ENCODE measurements at places on chromosomes 13 and 19. TPM values are rescaled to one million over a fixed set of nuclear protein-coding genes. Genes with fewer than 3 reads are reported as not detected.

DNA sequence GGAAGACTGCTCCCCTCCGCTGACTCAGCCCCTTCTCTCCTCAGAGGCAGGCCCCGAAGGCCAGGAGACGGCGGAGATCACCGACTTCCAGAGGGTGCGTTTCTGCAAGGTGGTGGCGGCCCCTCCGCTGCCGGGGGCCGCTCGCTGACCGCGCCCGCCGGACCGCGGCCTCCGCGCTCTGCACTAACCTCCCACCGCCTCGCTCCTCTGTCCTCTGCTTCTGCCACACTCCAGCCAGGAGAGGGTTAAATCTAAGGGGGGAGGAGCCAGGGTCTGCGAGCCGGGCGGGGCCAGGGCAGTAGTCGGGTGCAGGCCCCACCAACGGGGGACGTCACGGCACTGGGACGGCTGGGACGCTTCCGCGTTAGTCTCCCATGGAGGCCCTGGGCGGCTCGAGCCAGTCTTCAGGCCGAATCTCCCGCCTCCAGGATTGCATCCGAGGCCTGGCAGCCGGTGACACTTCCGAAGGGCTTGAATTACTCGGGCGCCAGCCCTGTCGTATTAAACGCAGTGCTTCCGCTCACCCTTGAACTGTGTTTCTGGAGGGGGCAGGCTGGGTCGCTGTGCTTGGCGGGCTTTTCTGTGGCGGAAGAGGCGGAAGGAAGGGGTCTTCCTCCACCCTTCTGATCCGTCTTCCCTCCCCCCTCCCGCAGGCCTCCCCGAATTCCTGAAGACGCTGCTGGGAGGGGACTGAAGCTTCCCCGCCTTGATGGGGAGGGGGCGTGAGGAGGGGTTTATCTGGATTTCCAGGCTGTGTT is 1.2 kb upstream of the INAFM1 start:
- peak; percentile 92 for DNase-seq

DNA sequence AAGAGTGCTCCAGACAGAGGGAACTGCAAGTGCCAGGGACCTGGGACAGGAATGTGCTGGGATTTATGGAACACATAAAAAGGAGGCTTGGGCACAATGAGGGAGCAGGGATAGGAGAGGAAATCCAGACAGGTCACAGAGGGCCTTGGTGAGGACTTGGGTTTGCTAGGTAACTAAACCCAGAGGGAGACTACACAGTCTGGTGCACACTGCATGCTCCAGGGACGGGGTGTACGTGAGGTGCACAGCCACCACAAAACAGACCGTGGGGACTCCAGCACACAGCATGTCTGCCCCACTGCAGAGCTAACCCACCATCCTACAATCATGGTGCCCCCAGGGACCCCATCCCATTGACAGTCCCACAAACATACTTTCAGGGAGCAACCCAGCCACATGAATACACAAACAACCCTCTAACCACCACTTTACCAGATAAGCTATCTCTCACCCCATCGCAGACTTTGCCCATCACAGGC is 5.5 kb upstream of the ZFP36 start:
- DNase-seq = no peak

GRCh38 chr19:33134571-33135041 is 2.7 kb downstream of the WDR88 start:
- no peak for DNase-seq

DNA sequence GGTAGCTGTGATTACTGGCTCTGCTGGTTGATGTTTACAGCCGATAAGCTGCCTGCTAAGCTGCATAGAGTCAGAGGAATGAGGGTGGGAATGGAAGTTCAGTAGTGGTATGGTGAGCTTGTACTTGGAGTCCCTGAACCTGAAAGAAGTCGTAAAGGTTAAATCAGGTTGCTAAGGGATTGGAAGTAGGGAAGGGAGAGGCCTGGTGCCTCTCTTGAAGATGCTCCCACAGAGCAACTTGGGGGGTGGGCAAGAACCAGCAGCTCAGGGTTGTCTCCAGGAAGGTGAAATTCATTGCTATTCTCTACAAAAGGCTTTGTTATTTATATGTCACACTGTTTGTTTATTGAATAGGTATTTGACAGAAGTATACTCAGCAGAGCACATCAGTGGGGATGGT is 73.8 kb upstream of the OLFM4 start:
- no peak for DNase-seq

GRCh38 chr13:33008946-33009722 is 7.1 kb upstream of the KL start:
- no peak for DNase-seq

GRCh38 chr13:91066745-91067144 is 280.7 kb upstream of the MIR17HG start:
- no peak for DNase-seq

DNA sequence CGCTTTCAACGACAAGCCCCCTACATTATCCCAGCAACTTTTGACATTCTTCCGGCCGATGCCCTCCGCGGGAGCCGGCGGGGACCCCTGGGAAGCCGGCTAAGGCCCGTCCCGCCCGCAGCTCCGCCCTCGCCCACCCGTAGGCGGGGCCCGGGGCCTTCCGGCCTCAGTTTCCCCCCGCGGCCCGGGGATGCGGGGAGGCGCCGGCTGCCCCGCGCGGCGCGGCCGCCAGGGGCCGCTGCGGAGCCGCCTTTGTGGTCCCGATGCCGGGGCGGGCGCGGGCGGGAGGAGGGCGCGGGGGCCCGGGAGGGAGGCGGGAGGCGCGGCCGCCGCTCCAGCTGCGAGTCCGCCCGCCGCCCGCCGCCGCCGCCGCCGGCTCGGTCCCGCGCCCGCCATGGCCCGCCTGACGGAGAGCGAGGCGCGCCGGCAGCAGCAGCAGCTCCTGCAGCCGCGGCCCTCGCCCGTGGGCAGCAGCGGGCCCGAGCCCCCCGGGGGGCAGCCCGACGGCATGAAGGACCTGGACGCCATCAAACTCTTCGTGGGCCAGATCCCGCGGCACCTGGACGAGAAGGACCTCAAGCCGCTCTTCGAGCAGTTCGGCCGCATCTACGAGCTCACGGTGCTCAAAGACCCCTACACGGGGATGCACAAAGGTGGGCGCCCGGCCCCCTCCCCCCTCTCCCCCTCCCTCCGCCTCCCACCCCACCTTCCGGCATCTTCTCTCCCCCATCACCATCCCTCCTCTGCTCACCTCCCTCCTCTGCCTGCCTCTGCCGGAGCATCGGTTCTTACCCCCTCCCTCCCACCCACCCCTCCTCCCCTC is at the start of gene CELF5:
TSS of gene CELF5 (plus strand) at position 316 of the 823 bp plus-strand sequence. CDS start at position 395, 79 bp downstream.
- DNase-seq = peak; percentile 38

DNA sequence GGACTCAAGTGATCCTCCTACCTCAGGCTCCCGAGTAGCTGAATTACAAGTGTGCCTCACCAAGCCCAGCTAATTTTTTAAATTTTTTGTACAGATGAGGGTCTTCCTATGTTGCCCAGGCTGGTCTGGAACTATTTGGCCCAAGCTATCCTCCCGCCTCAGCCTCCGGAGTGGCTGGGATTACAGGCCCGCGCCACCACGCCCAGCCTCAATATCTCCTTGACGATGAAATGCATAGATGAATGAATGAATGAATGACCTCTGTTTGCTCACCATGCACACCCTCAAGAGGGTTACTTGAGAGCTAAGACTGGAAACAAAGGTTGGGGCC is 14.9 kb upstream of the AP1M2 start:
- DNase-seq = no peak

- DNase-seq = no peak
Observed at GRCh38 chr19:49807058-49807903, 5.8 kb downstream of the FUZ start.

DNA sequence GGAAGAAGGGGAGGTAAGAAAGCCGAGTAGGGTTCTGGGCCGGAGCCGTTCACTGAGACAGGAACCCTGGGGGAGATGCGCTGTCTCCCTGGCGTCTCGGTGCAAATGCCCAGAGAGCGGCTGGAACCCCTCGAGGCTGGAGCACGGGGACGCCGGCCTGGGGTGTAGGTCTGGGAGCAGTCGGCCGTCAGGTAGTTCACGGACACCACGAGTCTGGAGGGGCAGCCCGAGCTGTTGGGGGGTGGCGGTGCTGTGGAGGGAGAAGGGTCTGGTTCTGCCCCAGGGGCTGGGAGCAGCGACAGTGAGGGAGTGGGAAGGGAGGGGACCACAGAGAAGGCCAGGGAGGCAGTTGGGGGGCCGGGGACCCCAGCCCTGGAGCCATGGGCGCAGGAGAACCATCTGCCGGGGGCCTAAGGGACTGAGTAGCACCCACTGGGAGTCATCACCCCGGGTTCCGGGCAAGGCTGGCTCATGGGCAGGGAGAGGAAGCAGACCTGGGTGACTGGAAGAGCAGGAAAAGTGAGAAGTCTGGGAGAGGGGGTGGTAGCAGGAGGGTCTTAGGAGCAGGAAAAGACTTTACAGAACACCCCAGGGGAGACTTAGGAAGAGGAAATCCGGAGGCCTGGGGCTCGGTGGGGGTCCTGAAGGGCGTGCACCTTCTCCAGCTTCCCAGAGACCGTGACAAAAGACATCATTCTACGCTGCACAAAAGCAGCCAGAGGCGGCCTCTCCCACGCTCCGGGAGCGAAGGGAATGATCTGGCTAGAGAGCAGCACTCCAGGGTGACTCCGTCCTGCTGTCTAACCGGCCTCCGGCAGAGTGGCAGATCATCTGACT is 173.1 kb upstream of the SOX1 start:
- DNase-seq = no peak

DNA sequence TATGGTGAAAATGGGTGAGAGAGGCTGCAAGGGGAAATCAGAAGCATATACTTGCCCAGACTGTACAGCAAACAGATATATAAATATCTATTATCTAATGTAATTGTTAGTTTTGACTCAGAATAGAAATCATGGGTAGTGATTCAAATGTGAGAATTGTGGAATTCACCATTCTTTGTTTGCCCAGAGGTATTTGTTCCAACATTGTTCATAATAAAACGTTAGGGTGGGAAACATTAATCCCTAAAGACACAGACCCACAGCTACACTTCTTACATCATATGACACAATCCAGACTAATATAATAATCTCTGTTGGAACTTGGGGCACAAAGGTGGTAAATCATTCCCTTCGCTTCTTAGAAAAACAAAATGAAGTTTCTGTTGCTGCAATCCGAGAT is 646.5 kb upstream of the SLITRK6 start:
- no peak for DNase-seq

OSCAR gene
- 0.33 TPM for total RNA-seq

PSG3 gene
- total RNA-seq = not detected

HCST gene
- 2.3 TPM for total RNA-seq

SLC6A16 gene
- total RNA-seq = 1.1 TPM

FSD1 gene
- not detected for total RNA-seq

C19orf81 gene
- total RNA-seq = 3.6 TPM
